SK-N-SH (cell line): ENCODE measurements at places on chromosomes 3 and 15.

- DNase-seq, result no peak
Measured at GRCh38 chr15:99681990-99682389, 51.2 kb downstream of the LYSMD4 start.

DNA sequence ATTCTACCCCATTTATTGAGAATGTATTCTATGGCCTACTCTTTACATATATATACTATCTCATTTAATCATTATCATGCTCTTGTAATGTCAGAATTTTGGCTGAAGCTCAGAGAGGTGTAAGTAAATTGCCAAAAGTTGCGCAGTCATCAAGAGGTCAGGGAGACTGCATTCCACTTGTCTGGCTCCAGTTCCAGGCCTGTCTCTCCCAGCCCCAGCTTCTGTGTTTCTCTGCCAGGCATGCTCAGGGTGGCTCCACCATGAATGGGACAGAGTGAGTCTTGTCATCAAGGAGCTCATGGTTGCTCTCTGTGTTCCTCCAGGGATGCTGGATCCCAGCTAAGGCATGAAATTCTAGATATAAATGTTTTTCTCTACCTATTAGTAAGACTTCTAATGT, 635.1 kb upstream of the MDFIC2 start:
- no peak for DNase-seq

DNA sequence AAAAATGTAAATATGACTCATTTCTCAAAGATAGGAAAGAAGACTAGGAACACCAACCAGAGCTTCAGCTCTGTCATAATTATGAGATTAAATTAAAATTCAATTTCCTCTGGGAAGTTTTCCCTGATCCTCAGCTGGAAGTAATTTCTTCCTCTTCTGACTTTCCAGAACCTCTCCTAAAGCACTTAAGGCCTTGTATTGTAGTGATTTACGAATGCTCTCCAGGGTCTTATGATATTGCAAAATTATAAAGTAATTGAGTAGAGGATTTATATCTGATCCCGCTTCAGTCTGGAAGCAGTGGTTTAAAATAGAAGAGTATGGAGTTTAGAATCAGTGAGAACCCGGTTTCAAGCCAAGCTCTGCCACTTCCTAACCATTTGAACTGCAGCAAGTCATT, 279.8 kb downstream of the ZPLD1 start:
- DNase-seq, result peak; percentile 57

DNA sequence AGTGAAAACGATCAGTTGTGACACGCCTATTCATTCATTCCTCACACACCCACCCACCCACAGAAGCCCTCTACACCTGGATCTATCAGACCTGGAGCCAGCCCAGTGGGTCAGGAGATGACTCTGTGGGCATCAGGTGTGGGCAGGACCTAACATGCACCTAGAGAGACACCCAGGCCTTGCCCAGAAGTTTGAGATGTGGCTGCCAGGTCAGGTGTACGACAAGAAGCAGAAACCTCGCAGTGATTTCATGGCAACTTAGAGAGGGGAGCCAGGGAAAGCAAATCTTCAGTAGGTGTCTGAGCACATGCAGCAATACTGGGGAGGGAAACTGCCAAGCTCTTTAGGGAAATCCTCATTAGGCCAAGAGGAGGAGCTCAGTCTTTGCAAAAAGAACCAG, 264.7 kb upstream of the ROPN1 start:
- no peak for DNase-seq

GRCh38 chr15:101424984-101425383, 64.5 kb downstream of the PCSK6 start:
- DNase-seq, result no peak

- DNase-seq, result no peak
Measured at GRCh38 chr3:116064646-116065045, 380.6 kb downstream of the LSAMP start.

DNA sequence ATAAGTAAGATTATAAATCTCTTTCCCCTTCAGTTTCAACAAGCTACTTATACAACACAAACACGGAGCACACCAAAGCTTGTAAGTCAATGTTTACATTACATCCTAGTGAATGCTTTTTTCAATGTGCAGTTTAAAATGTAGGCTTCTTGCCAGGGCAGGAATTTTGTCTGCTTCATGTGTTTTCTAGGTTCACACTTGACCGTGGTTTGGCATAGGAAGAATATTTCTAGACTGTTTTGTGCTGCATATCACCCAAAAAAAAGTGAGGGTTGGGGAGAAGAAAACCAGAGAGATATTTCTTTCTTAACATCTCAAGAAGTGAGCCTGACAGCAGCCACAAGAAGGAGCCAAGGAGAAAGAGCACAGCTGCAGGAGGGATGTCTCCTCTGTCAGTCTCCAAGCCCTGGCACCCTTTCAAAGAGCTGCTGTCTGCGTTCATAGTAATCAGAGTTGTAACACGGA, 255.8 kb downstream of the MEIS2 start:
- DNase-seq, result no peak

DNA sequence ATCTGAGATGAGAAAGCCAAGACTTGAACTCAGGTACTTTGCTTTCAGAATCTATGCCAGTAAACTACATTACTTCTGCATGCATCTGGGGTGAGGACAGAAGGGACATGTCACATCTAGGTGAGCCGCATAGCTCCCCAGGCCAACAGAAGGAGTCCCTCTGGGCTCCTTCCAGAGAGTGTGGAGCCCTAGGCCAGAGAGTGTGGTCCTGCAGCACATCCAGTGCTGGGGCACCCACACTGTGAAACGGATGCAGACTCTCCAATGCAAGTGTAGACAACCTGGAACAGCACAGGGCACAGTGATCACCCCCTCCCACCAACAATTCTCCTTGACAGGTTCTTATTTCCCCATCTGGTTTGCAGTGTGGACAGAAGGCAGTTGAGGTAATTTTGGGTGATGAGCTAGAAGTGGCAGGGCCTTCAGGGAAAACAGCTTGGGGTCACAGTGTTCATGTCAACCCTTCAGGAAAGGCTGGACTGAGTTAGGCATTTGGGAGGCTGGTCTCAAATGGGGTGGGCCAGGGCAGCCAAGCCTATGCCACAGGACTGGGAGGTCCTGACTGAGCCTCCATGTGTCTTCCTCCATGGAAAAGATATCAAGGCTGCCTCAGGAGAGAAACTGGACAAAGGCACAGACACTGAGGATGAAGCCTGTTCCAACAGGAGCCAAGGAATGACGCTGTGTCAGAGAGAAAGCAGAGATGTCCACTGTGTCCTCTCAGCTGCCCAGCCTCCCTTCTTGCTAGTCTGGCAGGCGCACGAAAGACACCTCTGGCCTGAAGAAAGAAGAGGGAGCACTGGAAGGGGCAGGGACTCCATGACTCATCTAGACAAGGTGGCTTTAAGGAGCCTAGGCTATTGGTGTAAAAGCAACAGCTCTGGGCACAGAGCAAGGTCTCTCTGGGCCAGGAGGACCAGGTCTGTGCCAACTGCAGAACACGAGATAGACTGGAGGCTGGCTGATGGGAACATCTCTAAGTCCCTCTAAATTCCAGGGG, 1.7 kb downstream of the PLCD1 start:
- no peak for DNase-seq

GRCh38 chr15:77025083-77025901, 30.4 kb downstream of the PSTPIP1 start:
- peak; percentile 26 for DNase-seq
